ENCODE measurements at places on chromosomes 7 and 10.

GRCh38 chr7:122689346-122690109, 9.4 kb downstream of the RNF133 start:
- no peak for DNase-seq

DNA sequence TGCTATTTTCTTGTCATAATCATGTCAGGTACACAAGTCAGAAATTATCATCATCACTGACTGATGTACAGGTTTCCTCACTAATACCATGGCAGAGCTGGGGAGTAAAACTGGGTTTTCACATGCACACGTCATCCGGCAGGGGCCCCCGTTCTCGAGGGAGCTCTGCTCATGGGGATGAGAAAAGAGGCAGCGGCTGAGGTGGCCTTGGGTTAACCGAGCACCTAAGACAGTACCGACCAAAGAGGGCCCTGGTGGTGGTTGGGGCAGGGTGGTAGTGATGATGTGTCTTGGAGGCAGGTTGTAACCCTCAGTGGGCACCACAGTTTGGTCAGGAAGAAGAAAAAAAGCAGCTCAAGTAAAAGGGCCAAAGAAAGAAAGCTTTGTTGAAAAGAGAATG, 12.1 kb upstream of the TRPV6 start:
- no peak for DNase-seq

GRCh38 chr7:137454767-137455166, 111.2 kb upstream of the PTN start:
- DNase-seq = no peak

DNA sequence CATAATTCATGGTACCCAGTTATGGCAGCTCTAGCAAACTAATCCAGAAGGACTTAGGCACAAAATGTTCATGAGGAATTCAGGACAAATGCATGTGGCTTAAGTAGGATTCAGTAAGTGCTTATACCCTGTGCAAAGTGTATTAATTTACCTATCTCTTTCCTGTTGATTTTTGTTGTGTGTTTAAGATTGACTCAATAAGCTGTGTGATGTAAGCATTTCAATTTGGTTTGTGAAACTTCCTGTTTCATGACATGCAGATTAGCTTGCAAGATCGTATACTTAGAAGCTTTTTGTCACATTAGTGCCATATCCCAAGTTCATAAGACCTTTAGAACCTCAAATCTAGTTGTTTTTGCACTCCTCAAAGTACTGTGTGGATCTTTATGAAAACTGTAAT, 416.7 kb downstream of the ARL4A start:
- no peak for DNase-seq

GRCh38 chr7:134724606-134725005, 54.8 kb upstream of the CALD1 start:
- no peak for DNase-seq

Data from SK-N-SH (cell line).